ENCODE measurements at places on chromosomes 2 and 18.

GRCh38 chr2:146240391-146240790, 1604.4 kb upstream of the ACVR2A start:
- DNase-seq = no peak

DNA sequence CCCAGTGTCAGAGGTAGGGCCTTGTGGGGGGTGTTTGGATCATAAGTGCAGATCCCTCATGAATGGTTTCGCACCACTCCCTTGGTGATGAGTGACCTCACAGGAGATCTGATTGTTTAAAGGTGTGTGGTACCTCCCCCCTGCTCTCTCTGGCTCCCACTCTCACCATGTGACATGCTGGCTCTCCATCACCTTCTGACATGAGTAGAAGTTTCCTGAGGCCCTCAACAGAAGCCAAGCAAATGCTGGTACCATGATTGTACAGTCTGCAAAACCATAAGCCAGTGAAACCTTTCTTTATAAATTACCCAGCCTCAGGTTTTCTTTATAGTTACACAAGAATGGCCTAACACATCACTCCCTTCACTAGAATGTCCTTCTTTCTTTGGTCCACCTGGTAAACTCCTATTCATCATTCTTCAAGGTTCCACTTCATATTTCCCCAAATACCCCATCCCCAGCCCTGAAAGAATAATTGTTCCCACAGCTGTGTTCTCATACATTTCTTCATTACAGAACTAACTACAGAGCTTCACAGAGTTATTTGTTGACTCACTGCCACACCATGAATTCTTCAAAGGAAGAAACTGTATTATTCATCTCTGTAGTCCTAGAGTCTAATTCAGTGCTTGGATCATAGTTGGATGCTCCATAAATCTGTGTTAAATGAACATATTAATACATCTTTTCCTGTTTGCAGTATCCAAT, 81.2 kb upstream of the STK17B start:
- no peak for DNase-seq

DNA sequence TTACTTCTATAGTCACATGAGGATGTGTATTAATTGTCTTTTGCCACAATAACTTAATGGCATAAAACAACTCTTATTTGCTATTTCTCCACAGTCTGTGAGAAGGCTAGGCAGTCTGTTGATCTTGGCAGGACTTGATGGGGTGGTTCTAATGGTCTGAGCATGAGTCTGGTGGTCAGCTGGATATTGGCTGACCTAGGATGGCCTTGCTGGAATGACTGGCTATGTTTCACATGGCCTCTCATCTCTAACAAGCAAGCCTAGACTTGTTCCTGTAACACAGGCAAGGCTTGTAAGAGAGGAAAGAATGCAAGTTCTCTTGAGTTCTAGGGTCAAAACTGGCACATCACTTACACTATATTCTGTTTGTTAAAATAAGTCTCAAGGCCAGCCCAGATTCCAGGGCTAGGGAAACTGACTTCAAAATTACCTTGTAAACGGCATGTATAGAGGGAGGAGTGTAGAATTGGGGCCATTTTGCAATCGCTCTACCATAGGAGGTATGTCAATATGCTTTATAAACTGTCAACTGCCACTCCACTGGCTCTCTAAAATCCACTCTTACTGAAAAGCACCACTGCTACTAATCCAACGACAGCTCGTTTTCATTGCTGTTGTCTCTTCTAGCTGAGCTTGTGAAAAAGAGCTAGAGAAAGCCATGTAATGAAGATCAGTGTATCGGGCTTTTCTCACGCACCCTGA, 325.0 kb upstream of the PKDCC start:
- no peak for DNase-seq

- no peak for DNase-seq
These were observed 318.8 kb upstream of the KCNH7 start for GRCh38 chr2:163157411-163157810.

- no peak for DNase-seq
These were observed 45.8 kb downstream of the STK17B start for GRCh38 chr2:196125596-196125995.

GRCh38 chr2:199484927-199485326, 27.2 kb upstream of the SATB2 start:
- DNase-seq = peak; percentile 52
